ENCODE measurements at places on chromosomes 6 and 20. TPM values are rescaled to one million over a fixed set of nuclear protein-coding genes. Genes with fewer than 3 reads are reported as not detected.

TNF gene
- 0.38 TPM for polyA plus RNA-seq

SUMO4 gene
- polyA plus RNA-seq: 2.2 TPM

PNISR gene
- 299 TPM for polyA plus RNA-seq

STMND1 gene
- 4.4 TPM for polyA plus RNA-seq

MAFB gene
- 10.6 TPM for polyA plus RNA-seq

LY6G6D gene
- polyA plus RNA-seq: 0.57 TPM

CFAP206 gene
- 4.3 TPM for polyA plus RNA-seq

BPIFA1 gene
- not detected for polyA plus RNA-seq

SIM1 gene
- polyA plus RNA-seq: 0.32 TPM

SLC22A7 gene
- polyA plus RNA-seq: 0.07 TPM
